ENCODE measurements at places on chromosomes 6 and 20.

DNA sequence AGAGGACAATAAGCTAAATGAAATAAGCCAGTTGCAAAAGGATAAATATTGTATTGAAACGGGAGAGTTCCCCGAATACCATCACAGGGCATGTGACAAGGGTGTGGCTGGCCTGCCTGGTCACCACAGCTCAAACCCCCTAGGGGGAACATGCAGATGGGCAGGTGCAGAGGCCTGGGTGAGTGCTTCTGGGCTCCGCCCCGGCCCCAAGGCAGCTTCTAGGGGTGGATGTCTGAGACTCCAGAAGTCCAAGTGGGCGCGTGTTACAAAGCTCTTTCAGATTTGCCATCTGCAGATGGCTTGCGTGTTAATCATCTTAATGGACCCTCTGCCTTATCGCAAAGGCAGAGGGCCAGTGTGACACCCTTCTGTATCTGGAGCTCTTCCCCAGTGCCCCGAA, 559.2 kb upstream of the IMPG1 start:
- no peak for DNase-seq

DNA sequence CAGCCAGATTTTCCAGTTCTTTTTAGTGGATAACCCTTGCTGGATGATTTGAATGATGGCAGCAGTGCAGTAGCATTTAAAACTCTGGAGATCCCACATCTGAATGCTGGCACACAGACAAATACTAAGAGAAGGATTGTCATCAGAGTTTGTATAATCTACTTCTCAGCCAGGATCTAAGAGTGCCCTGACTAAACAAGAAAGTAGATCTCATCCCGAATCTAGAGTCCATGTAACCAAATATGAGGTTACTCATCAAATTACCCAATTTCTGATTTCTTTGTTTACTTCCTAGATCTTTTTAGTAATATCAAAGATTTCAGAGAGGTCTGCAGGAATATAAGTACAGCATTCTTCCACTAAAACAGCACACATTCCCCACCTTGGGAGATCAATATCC, 7.8 kb downstream of the TMC2 start:
- no peak for DNase-seq

DNA sequence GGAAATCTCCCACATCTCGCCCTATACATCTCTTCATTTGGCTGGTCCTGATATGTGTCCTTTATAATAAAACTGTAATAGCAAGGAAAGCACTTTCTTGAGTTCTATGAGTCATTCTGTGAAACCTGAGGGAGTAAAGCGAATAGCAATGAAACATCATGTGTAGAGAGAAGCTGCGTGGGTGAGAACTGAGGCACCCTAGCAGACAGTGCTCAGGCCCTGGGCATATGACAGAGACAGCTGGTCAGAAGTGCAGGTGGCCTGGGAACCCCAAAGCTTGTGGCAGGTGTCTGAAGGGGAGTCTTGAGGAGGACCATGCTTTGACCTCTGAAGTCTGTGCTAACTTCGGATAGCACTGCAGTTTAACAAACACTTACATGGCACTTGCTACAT, 1.3 kb upstream of the BLOC1S5 start:
- peak; percentile 6 for DNase-seq

DNA sequence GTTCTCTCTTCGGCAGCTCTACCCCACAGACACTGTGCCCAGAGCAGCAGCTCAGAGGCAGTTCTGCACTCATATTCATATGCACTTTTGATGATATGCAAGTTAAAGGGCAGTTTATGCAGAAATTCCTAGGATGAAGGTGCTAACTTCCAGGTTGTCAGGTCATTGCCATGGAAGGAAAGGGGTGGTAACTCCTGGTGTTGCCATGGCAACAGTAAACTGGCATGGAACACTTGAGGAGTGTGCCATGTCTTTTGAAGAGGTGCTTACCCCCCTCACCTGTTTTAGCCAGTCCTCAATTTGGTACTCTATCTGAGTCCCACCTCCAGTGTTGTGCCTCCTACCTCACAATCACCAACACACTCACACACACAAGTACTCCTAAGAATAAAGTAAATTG, 539.4 kb upstream of the BTBD3 start:
- no peak for DNase-seq

- no peak for DNase-seq
Measured at GRCh38 chr6:111663692-111664564, 58.2 kb upstream of the TRAF3IP2 start.

DNA sequence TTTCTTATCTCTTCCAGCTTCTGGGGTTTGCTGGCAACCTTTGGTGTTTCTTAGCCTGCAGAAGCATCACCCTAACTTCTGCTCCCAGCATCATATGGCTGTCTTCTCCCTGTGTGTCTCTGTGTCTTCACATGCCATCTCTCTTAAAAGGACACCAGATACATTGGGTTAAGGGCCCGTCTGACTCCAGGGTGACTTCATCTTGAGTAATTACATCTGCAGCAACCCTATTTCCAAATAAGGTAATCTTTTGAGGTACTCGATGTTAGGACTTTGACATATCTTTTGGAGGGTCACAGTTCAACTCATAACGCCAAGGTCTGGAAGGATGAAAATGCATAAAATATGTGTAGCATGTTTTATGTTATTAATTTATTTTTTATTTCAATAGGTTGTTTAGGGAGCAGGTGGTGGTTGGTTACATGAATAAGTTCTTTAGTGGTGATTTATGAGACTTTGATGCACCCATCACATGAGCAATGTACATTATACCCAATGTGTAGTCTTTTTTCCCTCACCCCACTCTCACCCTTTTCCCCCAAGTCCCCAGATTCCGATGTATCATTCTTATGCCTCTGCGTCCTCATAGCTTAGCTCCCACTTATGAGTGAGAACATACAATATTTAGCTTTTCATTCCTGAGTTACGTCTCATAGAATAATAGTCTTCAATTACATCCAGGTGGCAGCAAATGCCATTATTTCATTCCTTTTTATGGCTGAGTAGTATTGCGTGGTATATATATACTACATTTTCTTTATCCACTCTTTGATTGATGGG, 131.1 kb downstream of the TBXT start:
- no peak for DNase-seq

GRCh38 chr20:40488401-40488800, 200.6 kb downstream of the MAFB start:
- no peak for DNase-seq

- DNase-seq, result peak; percentile 7
Measured at GRCh38 chr6:83193747-83194566, 800 bp downstream of the RWDD2A start.

- DNase-seq, result no peak
Measured at GRCh38 chr6:11771473-11772048, 7.0 kb downstream of the ADTRP start.

- DNase-seq, result no peak
Measured at GRCh38 chr20:40304119-40304613, 384.9 kb downstream of the MAFB start.

Data from stimulated activated CD4-positive, alpha-beta T cell treated with anti-CD3 and anti-CD28 coated beads, Interleukin-4, amount 100 ng/mL, for 4 hours (primary cell).